ENCODE measurements at places on chromosomes 4 and X.

DNA sequence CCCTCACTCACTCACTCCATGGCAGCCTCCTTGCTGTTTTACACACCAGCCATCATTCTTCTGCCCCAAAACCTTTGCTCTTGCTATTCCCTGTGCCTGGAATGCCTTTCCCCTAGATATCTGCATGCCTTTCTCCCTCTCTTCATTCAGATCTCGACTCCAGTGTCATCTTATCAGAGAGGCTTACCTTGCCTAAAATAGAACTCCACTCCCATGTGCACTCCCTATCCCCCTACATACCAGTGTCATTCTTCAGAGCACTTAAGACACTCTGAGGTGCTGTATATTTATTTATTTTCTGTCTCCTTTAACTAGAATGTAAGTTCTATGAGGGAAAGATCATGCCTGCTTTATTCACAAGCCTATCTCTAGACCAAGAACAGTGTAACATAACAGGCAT is 45.1 kb downstream of the ZGRF1 start:
- no peak for DNase-seq

- DNase-seq: no peak
Measured at GRCh38 chr4:124868495-124868894, 156.0 kb upstream of the ANKRD50 start.

DNA sequence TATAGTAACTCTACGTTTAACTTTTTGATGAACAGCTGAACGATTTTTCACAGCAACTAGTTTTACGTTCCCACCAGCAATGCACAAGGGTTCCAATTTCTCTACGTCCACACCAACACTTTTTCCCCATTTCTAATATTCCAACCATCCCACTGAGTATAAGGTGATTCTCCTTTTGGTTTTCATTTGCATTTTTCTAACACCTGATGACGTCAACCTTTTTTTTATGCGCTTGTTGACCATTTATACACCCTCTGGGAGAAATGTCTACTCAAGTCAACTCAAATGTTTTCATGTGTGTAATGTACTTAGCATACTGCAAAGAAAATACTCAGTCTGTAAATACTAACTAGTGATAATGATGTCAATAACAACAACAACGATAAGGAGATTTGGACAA is 177.2 kb upstream of the TENM3 start:
- DNase-seq: no peak

- DNase-seq: no peak
Measured at GRCh38 chr4:17884063-17884462, 73.3 kb downstream of the NCAPG start.

DNA sequence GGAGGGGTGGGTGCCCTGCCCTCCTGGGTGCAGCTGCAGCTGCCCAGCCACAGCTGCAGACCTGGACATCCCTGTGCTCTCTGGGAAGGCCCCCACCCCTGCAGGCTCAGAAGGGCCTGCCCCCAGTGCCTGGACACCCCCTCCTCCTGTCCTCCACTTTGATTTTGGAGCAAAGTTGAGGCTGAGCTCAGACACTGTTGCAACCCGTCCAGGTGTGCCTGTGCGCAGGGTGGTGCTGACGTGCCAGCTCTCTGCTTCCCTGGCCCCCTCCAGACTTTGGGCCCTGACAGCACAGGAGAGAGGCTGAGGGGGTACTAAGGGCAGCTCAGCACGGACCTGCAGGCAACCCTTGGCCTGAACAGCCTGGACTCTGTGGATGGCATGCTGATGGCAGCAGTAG is 750.3 kb downstream of the ARAP2 start:
- no peak for DNase-seq

DNA sequence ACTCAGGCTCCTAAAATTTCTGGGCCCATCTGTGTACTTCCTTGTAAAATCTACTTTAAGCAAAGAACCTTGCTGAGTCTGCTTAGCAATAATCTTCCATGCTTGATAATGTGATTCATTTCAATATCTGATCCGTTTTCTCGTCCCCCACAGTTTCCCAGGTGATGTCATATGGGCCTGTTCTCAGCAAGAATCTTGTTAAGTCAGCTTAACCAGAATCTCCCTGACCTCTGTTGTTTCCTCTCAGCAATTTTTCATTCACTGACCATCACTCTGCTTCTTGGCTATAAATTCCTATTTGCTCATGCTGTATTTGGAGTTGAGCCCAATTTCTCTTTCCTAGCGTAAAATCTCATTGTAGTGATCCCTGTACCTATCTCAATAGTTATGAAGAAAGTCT is 13.9 kb downstream of the CSN2 start:
- DNase-seq: no peak

GRCh38 chr4:38925492-38926413 is 58.1 kb downstream of the FAM114A1 start:
- peak; percentile 58 for DNase-seq

DNA sequence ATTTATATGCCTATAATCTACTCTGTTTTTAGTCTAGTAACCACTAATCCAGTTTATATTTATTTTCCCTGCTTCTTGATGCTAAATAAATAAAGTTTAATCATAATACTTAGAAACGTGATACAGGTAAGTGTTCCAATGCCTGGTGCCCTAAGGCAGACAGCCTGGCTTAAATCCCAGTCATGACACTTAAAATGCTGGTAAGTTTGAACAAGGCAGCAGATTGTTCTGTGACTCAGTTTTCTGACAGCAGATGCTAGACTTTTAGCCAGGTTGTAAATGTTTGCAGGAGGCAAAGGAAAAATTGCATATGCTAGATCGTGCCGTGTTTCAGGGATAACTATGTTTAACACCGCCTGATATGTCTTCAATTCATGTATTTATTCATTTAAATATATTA is 2661.6 kb downstream of the PCDH7 start:
- DNase-seq: no peak

GRCh38 chrX:10254739-10255138 is 98.0 kb downstream of the CLCN4 start:
- no peak for DNase-seq

DNA sequence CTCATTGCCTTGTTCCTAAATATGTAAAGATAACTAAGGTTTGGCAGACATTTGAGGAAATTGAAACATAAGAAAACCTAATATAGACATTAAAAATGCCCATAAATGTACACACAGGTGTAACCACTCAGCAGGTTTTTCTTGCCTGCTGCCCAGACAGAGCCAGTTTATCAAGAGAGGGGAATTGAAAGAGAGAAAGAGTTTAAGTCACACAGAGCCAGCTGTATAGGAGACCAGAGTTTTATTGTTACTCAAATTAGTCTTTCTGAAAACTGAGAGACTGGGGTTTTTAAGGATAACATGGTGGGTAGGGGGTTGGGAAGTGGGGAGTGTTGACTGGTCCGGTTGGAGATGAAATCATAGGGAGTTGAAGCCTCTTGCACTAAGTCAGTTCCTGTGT is 119.0 kb downstream of the CFAP299 start:
- DNase-seq: no peak

DNA sequence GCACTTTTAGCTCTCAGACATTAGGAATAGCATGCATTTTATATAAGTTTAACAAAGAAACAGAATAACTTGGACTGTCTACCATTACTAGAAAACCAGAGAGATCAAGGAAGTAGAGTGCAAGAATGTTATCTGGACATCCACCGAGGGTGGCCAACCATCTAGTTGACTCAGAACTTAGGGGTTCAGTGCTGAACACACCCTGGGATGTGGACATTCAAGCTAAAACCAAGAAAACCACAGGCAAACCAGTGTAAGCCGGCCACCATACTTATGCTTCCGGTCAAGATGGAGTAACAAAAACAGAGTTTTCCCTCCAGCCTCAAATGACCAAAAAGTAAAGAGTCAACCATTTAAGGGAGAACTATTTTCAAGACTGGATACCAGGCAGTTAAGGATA is 181.4 kb upstream of the MXRA5 start:
- no peak for DNase-seq

GRCh38 chr4:56654238-56654632 is 26.9 kb downstream of the HOPX start:
- no peak for DNase-seq

DNA sequence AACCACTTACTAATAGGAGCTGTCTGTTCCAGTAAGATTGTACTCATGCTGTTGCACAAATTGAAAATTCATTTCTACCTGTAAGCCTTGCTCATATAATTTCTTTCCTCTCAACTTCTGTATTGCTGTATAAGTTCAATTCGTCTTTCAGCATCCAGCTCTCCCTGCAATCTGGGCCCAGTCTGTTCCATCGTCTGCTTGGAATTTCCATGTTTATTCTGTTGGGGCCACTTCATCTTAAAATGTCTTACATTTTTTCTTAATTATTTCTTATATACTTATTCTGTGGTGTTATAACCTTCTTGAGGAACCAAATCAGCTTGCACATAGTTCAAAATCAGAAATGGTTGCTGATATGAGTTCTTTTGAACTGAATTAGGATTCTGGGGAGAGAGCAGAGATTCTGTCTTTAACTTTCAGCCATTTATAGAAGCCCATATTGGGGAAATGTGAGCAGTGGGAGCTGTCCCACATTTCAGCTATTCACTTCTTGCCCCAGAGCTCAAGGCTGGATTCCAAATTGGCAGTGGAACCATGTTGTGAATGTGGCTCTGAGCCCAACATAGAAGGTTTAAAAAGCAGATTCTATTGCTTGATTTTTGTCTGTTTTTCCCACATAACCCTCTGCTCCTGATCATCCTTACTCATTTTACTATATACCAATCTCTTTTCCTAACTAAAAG is 291.9 kb downstream of the BMPR1B start:
- no peak for DNase-seq

- DNase-seq: no peak
Measured at GRCh38 chr4:129994715-129995114, 898.8 kb downstream of the C4orf33 start.

DNA sequence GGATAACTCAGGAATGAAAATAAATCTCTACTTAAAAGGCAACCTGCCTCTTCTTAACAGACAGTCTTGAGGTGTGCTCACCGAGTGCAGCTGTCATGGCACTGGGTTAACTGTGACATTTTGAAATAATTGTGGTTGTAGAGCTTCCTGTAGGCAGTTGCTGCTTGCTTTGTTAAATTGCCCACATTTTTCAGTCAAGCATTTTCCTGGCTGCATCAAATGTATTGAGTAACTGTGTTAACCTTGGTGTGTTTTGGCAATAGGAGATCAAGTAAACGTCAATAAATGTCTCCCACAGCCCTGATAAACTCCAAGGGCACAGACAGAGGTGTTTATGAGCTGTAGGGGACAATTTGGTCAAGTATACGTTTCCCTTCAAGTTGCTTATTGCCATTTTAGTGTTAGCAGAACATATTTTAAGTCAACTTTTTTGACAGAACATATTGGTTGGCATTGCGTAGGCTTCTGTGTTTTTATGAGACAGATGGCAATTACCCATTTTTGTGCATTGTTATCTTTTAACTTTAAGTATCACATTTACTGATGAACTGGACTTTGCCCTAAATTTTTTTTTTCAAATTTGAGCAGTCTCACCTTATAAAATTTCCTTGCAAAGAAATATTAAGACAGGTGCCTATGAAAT is 527.4 kb downstream of the C4orf33 start:
- DNase-seq: no peak

GRCh38 chr4:87005690-87006425 is 71.0 kb downstream of the AFF1 start:
- no peak for DNase-seq

Data from dorsolateral prefrontal cortex (tissue), 122 donors.